ENCODE measurements at places on chromosomes 12 and 14.

- peak; percentile 24 for DNase-seq
Measured at GRCh38 chr14:55339770-55340169, 68.5 kb downstream of the FBXO34 start.

GRCh38 chr14:46488374-46488773, 163.2 kb downstream of the RPL10L start:
- no peak for DNase-seq

- DNase-seq: no peak
Measured at GRCh38 chr12:12056951-12057350, 13.8 kb upstream of the BCL2L14 start.

DNA sequence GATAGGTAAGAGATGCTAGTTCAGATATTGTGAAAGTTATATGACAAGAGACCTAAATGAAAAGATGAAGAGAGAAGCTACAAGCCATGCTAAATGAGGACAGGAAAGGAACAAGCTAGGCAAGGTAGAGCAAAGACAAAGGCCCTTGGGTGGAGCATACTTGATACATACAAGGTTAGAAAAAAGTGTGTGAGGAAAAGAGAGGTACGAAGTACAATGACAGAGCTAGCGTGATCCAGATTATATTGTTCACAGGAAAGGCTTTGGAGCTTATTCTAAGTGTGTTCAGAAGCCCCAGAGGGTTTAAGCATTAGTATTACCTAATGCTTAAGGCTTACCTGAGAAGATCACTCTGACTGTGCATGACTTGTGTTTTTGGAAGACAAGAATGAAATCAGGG, 75.0 kb downstream of the SLCO1B3 start:
- no peak for DNase-seq

- no peak for DNase-seq
Measured at GRCh38 chr12:1448336-1448735, 146.0 kb downstream of the FBXL14 start.

DNA sequence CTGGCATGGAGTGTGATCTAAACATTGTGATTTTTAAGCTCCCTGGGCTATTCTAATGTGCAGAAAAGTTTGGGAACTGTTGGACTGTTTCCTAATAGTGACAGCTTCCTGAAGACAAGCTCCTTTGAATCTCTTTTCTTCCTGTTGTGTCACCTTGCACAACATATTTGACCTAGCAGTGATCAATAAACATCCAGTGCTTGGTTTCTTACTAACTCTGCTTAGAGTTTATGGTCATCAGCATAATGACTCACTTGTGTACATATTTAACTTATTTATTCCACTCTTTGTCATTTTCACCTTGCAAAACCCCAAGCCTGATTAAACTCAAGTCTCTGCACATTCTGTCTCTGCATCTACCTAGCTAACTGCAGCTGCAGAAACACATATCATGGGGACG, 27.3 kb upstream of the TBC1D30 start:
- no peak for DNase-seq

DNA sequence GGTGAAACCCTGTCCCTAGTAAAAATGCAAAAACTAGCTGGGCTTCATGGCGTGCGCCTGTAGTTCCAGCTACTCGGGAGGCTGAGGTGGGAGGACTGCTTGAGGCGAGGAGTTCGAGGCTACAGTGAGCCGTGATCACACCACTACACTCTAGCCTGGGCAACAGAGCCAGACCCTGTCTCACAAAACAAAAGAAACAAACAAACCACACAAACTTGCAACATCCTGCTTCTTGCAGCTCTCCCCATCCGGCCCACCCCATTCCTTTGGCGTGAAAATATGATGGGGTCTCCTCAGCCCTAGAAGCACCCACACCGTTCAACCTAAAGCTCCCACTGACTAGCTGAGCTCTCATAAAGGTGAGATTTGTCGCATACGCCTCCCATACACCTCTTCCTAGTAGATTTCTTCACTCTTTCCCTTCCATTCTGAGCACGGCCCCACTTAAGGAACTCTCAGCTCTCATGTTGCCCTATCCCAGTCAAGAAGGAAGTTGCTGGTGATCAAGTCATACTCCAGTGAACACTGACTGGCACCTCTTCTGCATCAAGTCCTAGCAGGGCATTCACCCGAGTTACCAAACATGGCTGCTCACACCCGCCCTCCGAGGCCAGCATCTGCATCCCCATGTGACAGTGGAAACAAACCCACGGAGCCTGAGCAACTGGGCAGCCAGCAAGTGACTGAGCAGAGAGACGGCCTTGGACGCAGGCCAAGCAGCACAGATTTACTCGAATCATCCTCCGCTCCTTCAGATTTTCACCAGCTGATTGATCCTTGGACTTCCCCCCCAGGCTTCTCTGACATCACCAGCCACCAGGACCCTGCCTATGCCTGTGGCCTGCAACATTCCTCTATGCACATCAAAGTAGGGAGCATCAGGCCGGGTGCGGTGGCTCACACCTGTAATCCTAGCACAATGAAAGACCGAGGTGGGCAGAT, 18.9 kb upstream of the CD27 start:
- DNase-seq: peak; percentile 14

GRCh38 chr12:117970334-117970733, 1.5 kb upstream of the KSR2 start:
- no peak for DNase-seq

DNA sequence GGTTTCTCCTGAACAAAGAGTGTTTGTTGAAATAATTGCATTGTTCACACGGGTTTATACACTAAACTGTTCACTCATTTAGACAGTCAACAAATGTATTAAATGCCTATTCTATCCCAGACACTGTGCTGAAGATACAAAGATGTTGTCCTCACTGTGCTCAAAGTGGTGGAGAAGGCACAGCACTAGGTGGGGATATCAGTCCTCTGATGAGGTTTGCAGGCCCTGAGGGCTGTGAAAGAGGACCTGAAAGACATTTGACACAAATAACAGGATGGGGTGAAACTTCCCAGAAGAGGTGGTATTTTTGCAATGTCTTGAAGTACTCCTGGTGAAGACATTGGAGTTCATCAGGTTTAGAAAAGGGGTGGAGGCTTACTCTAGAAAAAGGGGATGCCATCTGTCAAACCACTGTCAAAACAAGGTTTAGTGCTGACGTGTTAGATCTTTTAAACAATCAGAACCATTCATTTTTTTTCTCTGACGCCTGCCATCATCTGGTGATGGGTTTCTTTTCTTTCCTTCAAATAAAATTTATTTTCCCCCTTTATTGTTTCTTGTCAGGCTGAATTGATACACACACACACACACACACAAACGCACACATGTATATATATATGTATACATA, 69.5 kb downstream of the ACSS3 start:
- DNase-seq: no peak

- peak; percentile 90 for DNase-seq
Measured at GRCh38 chr12:107372229-107372658, 278.9 kb upstream of the CRY1 start.

DNA sequence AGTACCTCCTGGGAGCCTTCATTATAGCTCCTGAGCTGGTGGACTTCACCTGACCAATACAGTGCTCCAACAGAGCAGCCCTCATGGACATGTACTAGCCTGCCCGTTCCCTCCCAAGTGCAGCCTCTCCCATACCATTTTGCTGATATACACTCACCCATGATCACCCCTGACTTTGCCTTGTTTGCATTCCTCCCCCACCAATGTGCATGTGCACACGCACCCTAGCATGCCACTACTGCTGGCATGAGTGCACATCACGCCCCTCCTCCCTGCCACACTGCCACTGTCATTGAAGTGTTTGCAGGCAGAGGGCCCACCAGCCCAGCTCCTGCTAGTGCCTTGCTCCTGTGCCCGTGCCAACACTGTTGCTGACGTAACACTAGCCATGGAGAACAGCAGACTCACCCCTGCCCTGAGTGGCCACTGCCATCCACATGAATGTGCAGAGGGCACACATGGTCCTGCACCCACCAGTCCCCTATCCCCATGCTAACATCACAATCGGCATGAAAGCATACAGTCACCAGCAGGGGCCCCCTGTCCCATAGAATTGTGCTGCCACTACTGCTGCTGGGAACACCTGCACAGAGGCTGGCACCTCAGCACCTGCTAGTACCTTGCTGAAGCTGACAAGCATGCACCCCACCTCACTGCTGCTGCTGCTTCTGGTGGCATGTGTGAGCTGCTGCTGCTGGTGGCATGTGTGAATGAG, 110.3 kb downstream of the SINHCAF start:
- no peak for DNase-seq

- no peak for DNase-seq
Measured at GRCh38 chr12:108478611-108479206, 36.4 kb upstream of the FICD start.

- DNase-seq: peak; percentile 86
Measured at GRCh38 chr12:122318607-122319605, 52.6 kb upstream of the VPS33A start.

- DNase-seq: peak; percentile 81
Measured at GRCh38 chr12:55930771-55931316, at the start of gene DGKA. Gene DGKA (plus strand): TSS chr12:55931162. CDS start chr12:55936504, 5,342 bp downstream.

GRCh38 chr12:89162589-89163261, 189.6 kb downstream of the DUSP6 start:
- DNase-seq: peak; percentile 100

DNA sequence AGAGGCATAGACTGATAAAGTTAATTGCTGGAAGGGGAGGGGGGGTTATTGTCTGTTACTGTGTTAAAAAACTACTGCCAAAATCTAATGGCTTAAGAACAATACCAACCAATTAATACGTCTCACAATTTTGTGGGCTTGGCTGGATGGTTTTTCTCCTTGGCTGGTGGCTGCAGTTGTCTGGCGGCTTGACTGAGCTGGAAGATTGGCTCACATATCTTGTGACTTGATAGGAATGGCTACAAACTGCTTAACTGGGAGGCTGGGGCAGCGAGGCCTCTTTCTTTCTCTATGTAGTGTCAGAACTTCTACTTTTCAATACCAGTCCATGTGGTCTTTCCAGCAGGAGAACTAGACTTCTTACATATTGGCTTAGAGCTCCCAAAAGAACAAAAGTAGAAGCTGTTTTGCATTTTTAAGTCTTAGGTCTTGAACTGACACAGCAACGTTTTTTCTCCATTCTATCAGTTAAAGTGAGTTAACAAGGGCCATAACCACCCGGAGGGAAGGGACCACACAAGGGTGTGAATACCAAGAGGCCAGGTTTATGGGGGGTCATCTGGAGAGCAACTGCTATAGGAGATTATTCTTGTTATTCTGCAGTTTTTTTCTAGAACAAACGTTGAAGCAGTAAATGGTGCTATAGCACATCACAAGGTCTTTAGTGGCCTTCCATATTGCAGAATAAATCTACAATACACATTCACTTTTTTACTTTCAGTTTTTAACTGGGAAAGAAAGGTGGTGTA, 46.9 kb downstream of the ZDHHC17 start:
- DNase-seq: no peak

- peak; percentile 42 for DNase-seq
Measured at GRCh38 chr12:51171884-51172514, 936 bp downstream of the TFCP2 start.

GRCh38 chr14:90760078-90760444, 56.2 kb downstream of the TTC7B start:
- no peak for DNase-seq

- no peak for DNase-seq
Measured at GRCh38 chr14:105136401-105137322, 31.9 kb downstream of the JAG2 start.

GRCh38 chr14:95664066-95664465, 22.2 kb upstream of the TCL1B start:
- no peak for DNase-seq

DNA sequence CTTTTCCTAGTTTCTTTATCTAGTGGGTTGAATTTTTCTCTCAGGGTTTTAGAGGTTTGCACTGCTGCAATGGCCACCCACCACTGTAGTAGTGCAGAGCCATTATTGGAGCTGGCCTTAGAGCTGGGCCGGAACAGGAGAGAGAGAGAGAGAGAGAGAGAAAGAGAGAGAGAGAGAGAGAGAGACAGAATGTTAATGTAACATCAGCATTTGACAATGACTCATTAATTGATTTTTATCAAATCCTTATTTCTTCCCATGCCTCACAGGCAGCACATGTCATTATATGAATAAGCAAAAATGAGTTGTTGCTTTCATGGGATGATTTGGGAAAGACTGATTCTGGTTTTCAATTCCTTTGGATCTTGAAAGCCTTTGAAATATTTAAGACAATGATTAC, 76.3 kb upstream of the PPP4R3A start:
- no peak for DNase-seq

- DNase-seq: peak; percentile 40
Measured at GRCh38 chr14:31920989-31921650, 156.0 kb upstream of the ARHGAP5 start.

DNA sequence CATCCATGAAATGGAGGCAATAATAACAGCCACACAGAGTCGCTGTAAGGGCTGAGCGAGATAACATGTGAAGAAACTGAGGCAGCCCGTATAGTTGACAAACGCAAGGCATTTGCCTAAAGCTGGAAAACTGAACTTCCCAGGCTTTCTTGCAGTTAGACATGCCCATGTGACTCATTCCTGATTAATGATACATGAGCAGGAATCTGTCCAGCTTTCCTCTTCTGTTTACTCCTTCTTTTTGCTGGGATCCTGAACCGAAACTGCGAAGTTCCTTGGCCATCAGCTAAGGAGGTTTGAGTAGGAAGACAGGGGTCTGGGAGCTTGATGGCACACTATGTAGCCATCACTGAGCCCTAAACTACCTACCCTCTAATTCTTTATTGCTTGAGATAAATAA, 52.2 kb downstream of the ST8SIA1 start:
- DNase-seq: peak; percentile 72

DNA sequence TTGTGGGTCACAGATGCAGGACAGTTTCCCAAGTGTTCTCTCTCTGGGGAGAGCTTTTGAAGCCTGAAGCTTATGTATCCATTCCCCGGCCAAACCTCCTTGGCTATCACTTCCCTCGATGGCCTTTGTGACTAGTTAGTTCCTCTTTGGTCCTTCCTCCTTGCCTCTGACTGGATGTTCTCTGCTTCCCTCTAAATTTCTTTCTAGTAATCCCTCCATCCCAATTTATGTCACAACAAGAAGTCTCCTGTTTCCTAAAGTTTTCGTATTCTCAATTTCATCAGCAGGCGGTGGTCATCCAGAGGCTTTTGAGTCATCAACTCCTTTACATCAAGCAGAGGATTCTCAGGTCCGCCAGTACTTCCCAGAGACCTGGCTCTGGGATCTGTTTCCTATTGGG, 27.5 kb downstream of the A2ML1 start:
- no peak for DNase-seq

- peak; percentile 86 for DNase-seq
Measured at GRCh38 chr14:54638135-54638446, 71.2 kb downstream of the SAMD4A start.

DNA sequence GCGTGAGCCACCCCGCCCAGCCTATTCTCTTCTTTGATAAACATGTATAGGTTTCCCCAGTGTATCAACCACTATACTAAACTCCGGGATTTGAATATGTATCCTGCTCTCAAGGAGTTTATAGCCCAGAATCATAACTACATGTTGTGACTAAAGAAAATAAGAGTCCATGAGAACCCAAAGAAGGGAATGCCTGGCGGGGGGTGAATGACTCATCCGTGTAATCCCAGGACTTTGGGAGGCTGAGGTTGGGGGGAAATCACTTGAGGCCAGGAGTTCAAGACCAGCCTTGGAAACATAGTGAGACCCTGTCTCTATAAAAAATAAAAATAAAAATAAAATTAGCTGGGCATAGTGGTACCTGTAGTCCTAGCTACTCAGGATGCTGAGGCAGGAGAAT, 57.2 kb downstream of the SIX6 start:
- no peak for DNase-seq
